ENCODE measurements at places on chromosomes 2 and 18. TPM values are rescaled to one million over a fixed set of nuclear protein-coding genes. Genes with fewer than 3 reads are reported as not detected.

Gene RANBP2
- total RNA-seq: 25.7 TPM

DNA sequence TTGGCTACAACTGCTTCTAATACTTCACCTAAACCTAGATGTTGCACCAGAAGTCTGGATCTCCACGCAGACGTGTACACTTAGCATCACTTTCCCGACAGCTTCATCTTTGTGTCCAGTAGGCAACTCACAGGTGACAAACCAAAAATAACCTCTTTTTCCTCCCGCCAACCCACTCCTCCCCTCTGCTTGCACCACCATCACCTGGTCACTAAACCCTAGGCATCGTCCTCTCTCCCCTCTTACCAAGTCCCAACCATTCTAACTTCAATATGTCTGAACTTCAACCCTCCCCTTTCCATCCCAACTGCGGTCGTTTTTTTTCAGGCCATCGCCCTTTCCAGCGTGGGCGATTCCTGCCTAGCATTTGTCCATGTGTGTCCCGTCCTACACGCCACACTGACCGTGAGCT lies 413 bp upstream of the CHMP3 start:
- DNase-seq: no peak

- DNase-seq: no peak
Measured at GRCh38 chr2:96135171-96135570, 3.1 kb downstream of the ASTL start.

Gene UGT1A10
- 0.33 TPM for total RNA-seq

GRCh38 chr2:127661072-127661649 lies 14.2 kb downstream of the LIMS2 start:
- no peak for DNase-seq

- no peak for DNase-seq
Measured at GRCh38 chr18:72995558-72995957, 127.8 kb upstream of the NETO1 start.

DNA sequence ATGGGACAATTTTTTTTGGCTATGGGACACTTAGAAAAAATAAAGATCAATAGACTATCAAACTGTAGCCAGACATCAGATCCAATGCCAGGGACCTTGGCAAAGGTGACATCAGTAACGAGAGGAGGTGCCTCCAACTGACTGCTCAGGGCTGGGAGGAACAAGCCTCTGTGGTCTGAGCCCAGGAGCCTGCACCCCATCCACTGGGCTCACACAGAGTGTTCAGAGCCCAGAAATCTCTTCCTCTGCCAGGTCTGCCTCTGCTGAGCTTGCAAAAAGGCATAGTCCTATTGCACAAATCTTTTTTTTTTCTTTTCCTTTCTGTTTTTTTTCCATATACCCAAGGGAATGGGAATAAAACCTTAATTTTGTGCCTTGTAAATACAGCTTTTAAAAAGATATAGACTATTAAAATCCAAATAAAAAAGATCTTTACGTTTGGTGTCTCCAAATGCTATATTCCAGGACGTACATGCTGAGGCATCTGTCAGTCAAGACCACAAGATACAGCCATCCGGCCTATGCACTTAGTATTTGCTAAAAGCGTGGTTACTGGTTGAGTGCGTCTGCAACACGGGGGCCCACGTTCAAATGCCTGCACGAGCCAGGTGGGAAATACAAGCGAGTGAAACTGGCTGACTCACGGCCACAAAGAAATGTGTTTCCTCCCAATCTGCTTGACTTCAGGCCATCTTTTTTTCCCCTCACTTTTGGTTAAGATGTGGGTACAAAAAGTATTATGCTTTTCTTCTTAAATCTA lies 7.8 kb upstream of the ARHGAP25 start:
- DNase-seq: no peak

Gene GNAL
- total RNA-seq: 2.7 TPM

Gene RAD51AP2
- total RNA-seq: not detected

GRCh38 chr2:9087121-9087681 lies 83.7 kb upstream of the MBOAT2 start:
- DNase-seq: peak; percentile 40

- DNase-seq: no peak
Measured at GRCh38 chr18:75211002-75211621, 515 bp downstream of the TSHZ1 start.

- DNase-seq: no peak
Measured at GRCh38 chr18:11888726-11889125, 19.4 kb downstream of the MPPE1 start.

DNA sequence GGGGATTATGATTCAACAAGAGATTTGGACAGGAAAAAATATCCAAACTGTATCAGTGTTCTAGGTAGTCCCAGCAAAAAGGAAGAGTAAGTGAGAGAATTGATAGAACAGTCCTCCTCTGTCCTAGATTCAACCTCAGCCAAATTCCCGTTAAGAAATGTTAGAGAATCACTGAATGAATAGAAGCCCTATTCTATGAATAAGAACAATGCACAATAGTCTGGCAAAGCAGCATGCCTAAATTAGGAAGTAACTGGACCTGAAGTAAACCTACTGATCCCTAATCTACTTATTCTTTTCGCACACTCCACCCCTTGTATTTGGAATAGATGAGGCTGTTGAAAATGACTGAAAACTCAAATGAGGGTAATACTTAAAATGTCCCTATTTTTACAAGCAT lies 1665.5 kb downstream of the LRP1B start:
- DNase-seq: no peak

- DNase-seq: peak; percentile 74
Measured at GRCh38 chr18:74081966-74082741, 65.5 kb downstream of the FBXO15 start.

Gene MFSD2B
- total RNA-seq: not detected

Gene REG1B
- total RNA-seq: not detected

- DNase-seq: no peak
Measured at GRCh38 chr18:13283746-13284145, 65.2 kb downstream of the LDLRAD4 start.

DNA sequence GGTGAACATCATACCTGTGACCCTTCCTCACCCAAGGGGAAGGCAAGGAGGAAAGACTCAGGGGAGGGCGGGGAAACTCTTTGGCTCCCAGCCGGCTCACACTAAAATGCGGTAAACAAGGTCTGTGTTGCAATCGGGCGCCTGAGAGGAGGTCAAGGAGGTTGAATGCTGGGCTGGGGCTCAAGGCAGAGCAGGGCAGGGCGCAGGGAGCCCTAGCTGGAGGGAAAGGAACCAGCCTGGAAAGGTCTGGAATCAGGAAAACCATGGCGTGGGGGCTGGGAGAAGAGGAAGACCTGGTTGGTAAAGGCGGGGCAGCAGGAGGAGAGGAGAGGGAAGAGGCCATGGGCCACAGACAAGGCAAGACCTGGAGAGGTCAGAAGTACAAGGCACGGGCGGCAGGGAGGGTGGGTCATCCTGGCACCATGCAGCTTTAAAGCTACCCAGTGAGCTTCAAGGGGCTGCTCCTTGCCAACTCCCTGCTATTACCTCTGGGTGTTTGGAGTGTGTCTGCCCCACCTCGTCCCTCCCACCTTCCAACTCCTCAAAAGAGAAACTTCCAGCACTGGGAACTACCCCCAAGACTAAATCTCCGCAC lies 4.8 kb upstream of the TMEM37 start:
- DNase-seq: peak; percentile 8

GRCh38 chr2:18106841-18107240 lies 228.4 kb downstream of the KCNS3 start:
- DNase-seq: no peak

Gene OXER1
- not detected for total RNA-seq

Gene CYBRD1
- 58.5 TPM for total RNA-seq

GRCh38 chr18:59606193-59607077 lies 90.8 kb downstream of the CCBE1 start:
- no peak for DNase-seq

Gene RNPEPL1
- 13.6 TPM for total RNA-seq

Gene ZNF385B
- not detected for total RNA-seq

DNA sequence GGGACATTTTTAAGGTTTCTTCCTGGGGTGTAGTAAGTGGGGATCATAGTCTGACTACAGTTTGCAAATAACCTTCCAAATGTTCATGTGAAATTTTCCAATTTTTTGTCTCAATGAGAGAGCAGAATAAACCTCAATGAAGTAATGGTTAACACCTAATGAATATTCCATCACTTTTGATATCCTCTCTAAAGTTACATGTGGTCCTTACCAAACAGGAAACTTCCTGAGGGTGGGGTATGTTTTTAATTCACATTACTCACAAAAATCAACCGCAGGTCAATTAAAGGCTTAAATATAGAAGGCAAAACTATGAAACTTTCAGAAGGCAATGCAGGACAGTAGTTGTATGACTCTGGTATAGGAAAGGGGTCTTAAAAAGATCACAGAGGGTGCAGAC lies 13.2 kb downstream of the ZNF407 start:
- DNase-seq: no peak

GRCh38 chr18:11674119-11674518 lies 14.9 kb upstream of the GNAL start:
- DNase-seq: no peak

Gene GALNT13
- not detected for total RNA-seq

Gene DES
- total RNA-seq: 22.6 TPM

DNA sequence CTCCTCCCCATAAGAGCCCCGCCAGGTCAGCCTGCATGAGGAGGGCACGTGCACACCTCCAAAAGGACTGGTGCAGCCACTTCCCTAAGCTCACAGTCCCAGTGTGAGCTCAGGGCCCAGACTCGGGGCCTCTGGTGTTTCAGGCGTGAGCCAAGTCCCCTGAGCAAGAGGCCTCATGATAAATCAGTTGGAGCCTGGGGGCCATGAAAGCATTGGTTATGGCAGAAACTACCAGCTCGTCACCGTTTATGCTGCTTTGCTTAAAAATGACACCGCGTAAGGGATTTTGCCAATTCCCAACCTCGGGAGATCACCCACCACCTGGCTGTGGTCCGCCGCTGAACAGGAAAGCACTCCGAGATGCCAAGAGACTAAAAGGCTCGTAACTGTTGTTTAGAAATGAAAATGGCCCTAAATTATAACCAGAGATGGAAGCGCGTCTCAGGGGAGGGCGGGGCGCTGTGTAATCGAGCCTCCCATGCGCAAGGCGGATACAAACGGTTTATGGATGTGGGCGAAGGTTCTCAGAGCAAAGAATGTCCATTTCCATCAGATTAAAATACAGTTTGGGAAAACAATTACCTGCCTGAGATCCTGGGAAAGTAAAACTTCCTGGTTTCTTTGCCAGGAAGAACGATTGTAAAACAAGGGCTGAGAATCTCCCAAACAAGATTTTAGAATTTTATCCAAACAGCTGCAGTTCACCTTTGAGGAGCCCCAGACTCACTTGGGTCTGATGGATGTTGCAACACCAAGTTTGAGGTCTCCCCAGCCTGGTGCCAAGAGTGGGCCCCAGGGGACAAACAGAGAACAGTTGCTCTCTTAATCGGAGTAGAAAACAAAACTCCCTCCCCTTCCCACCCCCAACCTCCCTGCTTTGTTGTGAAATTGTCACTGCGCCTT lies 141.4 kb downstream of the BCL2 start:
- no peak for DNase-seq

- DNase-seq: no peak
Measured at GRCh38 chr2:48365476-48365875, 164.5 kb upstream of the STON1 start.

DNA sequence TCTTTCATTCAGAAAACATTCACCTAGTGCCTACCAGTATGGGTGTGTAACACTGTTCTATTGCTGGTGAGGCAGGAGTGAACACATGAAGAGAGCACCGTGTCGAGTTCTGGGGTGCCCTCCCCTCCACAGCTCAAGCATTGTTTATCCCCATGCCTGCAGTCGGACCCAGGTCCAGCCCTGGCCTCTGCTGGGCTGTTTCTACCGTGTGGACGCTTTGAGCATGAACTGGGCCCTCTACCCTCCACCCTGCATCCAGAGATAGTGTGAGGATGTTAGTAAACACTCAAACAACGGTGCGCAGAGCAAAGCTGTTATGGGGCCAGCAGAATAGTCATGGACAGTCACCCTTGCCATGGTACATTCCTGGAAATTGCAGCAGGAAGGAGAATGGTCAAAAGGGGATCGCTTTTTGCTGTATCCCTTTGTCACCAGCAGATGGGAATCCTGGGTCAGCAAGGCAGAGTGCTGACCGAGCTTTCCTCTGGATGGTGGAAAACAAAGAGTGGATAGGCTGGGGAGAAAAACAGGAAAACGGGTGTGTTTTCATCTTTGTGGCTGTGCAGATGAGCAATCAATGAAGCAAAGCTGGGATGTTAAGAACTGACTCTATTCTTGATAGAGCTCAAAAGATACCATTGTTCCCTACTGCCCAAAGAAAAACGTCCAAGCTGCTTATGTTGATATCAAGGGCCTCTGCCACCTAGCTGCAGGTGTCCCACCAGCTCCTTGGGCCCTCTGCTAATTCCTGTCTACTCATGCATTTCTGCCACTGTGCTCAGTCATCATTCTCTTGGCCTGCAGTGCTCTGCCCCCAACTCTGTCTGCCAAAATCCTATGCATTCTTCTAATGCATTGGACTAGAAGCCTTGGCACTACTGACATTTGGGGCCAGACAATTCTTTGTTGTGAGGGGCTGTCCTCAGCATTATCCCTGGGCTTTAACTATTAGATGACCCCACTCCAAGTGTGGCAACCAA lies 38.7 kb downstream of the REEP1 start:
- DNase-seq: no peak

Gene GKN2
- not detected for total RNA-seq

DNA sequence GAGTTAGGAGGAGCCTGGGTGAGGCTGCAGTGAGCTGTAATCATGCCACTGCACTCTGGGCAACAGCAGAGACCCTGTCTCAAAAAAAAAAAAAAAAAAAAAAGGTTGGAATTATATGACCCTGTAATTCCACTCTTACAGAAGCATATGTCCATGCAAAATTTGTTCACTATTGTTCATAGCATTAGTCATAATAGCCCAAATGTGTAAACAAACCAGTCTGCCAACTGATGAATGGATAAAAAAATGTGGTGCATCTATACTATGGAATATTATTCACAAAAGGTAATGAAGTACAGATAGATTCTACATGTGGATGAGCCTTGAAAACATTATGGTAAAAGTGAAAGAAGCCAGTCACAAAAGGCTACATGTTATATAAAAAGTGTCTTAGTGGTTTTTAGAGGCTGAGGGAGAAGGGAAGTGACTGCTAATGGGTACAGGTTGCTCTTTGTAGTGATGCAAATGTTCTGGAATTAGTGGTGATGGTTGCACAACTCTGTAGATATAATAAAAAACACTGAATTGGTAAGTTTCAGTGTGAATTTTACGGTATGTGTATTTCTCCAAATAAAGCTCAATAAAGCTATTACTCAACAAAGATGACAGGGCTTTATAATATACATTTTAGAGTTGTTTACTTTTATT lies 9.4 kb downstream of the COA5 start:
- DNase-seq: no peak

GRCh38 chr2:65731476-65731875 lies 299.1 kb upstream of the SPRED2 start:
- DNase-seq: no peak

DNA sequence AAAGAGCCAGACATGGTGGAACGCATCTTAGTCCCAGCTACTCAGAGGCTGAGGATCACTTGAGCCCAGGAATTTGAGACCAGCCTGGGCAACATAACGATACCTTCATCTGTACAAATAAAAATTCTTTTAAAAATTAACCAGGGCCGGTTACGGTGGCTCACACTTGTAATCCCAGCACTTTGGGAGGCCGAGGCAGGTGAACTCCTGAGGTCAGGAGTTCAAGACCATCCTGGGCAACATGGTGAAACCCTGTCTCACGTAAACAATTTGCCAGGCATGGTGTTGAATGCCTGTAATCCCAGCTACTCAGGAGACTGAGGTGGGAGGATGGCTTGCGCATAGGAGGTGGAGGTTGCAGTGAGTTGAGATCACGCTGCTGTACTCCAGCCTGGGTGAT lies 25.8 kb upstream of the KCNG3 start:
- DNase-seq: no peak

- DNase-seq: no peak
Measured at GRCh38 chr2:221948076-221948475, 350.7 kb downstream of the PAX3 start.

Gene SCN1A
- total RNA-seq: not detected

GRCh38 chr2:85952196-85952734 lies 63.5 kb upstream of the ST3GAL5 start:
- no peak for DNase-seq

Gene VIT
- 7.9 TPM for total RNA-seq

Data from MG63 (cell line).